ENCODE measurements at places on chromosomes 7 and 10.

DNA sequence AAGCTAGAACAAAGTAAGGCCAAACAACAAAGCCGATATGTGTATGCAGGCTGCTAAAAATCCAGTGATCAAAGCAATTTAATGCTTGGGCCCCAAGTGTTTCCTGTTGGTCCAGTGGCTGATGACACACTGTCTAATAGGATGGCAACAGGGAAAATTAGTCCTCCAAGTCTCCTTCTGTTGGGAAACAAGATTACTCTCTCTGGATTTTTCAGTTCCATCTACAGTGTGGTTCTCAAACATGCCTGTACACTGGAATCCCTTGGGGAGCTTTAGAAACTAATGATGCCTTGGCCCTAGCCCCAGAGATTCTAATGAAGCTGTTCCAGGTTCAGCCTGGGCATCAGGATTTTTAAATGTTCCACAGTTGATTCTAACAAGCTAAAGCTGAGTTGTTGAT is 198.7 kb downstream of the AHR start:
- DNase-seq = no peak

DNA sequence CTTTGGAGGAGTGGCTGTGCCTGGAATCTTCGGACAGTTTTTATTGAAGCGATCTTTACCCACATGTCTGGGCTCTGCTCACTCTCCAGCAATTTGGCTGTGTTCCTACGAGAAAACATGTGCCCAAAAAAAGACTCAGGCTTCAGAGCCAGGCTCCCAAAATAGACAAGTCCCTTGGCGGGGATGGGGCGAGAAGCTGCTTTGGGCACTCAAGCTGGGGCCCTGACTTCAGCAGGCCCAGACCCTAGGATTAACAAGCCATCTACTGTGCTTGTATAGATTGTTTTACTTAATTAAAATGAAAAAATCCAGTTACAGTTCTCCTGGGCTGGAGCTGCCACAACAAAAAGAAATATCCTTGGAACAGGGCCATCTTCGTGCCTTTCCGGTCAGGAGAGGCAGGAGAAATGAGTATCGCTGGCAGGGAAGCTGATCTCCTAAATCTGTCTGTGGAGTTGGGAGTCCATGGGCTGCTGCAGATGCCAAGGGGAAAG is 51.4 kb upstream of the PDCD4 start:
- no peak for DNase-seq

GRCh38 chr10:88154596-88155250 is 291.3 kb downstream of the PTEN start:
- DNase-seq = no peak

DNA sequence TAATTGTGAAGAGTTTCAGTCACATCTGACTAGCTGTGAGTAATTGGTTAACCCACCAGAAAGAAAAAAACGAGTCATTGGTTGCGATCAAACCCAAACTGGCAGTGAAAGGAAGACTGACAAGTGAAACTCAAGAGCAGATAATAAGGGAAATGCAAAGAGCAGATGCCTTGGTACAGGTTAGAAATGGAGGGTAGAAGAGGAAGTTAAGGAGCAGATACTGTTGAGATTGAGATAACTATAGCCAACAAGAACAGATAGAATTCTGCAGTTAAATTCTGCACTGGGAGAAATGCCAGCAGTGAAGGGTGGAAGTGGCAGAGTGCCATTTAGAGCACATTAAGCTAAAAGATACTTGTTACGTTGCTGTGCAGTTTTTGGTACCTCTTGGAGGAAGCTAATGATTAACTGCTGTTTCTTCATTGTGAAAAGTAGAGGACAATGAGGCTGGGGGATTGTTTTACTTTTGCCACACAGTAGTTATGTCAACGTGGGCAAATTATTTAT is 65.8 kb downstream of the CDK13 start:
- no peak for DNase-seq

GRCh38 chr7:142835487-142835886 is 19.4 kb upstream of the EPHB6 start:
- DNase-seq = no peak

DNA sequence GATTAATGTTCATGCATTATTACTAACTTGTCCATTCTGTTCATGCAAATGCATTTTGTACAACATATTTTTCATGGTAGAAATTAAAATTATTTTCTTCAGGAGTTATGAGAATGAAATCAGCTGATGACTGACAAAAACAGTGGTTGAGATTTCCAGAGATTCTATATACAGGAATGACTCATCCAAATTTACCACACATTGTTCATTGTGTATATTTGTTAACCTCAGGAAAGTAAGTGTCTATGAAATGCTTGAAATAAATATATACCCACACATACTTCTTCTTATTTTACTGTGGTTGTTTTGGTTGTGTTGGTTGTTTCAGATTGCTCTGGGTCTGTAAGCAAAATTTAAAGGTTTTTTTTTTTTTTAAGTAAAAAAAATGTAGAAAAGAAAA is 108.1 kb upstream of the SP8 start:
- no peak for DNase-seq

DNA sequence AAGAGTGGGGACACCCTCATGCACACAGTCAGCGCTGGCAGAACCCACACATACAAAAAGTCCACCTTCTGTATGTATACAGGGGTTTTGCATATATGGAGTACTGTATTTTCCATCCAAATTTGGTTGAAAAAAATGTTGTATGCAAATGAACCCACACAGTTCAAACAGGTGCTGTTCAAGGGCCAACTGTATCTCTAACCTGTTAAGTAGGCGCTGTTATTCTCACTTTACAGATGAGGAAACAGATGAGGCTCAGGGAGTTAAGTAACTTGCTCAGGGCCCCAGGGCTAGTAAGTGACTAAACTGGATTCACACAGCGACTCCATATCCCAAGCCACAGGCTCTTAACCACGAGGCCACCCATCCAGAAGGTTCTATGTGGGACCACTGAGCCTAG is 69.9 kb downstream of the C10orf105 start:
- no peak for DNase-seq

DNA sequence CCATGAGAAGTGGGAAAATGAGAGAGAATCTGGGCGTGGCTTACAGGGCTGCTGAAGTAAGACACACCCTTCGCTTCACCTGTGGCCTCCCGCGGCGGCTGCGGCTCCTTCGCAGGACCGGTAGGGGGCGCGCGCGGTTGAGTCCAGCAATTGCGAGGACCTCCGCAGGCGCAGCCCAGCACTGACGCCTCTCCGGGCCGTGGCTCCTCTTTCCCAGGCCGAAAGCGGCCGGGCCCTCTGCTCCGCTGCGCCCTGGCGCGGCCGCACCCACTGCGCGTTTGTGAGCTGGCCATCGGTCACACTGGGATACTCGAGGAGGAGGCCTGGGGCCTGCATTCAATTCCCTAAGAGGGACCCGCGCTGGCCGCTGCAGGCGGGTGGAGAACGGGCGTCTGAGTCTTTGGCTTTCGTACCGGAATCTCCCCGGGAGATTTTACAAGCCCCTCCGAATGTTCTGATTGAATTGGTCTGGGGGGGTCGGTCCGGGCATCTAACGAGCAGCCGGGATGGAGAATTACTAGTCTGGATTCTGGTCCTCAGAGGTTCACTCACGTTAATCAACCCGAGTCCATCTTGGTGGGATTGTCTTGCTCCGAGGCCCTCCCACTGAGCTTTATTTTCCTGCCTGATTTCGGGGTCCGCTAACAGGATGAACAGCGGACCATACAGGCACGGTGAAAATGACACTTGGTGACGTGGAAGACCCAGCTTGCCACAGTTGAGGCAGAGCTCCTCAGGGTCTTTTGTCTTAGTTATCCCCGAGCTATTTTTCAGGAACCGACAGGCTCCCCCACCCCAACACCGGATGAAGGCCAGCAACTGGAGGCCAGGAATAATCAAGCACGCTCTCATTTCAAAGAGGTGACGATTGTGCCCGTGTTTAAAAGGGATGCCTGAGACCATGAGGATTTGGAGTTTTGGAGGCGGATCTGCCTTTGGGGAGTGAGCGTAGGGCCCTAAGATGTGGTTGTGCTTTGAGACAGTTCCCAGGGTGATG is at the start of gene LRRD1:
Gene LRRD1, minus strand, starts transcription at position 215 of the 997 bp plus-strand sequence. CDS start 13,940 bp downstream, outside the sequence.
- peak; percentile 90 for DNase-seq

- no peak for DNase-seq
Measured at GRCh38 chr10:73554721-73555120, 36.4 kb downstream of the USP54 start.

DNA sequence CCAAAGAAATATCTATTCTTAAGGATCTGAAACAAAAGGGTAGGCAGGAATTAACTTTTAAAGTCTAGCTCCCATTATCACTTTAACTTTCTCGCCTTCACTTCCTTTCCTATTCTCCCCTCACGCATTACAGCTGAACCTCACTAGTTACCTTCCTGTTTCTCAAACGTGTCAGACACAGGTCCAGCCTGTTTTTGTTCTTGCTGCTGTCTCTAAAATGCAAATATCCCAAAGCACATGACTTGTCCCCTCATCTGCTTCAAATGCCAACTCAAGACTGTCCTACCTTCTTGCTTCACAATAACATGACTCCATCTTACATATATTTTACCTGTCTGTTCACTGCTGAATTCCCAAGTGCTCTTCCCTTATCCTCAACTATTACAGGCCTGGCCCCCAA is 17.6 kb downstream of the ZDHHC6 start:
- no peak for DNase-seq

GRCh38 chr7:134903073-134903790 is 83.1 kb upstream of the AGBL3 start:
- no peak for DNase-seq

DNA sequence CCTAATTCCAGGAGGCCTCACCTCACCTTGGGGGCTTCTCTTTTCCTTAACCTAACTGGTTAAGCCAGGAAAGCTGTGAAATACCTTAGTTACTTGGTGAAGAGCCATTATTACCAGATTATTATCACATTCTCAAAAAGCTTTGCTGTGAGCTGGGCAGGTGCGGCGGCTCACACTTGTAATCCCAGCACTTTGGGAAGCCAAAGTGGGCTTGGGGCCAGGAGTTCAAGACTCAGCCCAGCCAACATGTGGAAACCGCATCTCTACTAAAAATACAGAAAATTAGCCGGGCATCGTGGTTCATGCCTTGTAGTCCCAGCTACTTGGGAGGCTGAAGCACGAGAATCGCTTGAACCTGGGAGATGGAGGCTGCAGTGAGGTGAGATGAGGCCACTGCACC is 102.4 kb upstream of the KLF6 start:
- no peak for DNase-seq

GRCh38 chr10:673492-673891 is 16.0 kb downstream of the DIP2C start:
- no peak for DNase-seq

GRCh38 chr7:96426027-96426426 is 104.1 kb upstream of the SLC25A13 start:
- DNase-seq = no peak

DNA sequence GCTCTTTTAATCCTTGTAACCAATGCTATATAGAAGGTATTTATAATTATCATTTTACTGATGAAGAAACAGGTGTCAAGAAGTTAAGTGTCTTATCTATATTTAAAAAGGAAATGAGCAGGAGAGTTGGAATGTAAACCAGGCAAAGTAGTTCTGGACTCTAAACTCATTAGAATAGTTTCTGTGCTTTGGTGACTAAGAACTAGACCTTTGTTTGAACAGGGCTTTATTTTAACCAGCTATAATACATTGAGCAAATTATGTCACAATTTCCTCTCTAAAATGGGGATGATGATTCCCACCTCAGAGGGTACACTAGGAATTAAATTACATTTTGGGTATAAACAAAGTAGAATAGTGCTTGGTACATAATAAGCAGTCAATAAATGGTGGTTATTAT is 236.0 kb downstream of the MAGI2 start:
- DNase-seq = no peak

GRCh38 chr7:151857866-151858450 is 19.0 kb downstream of the PRKAG2 start:
- DNase-seq = no peak

- DNase-seq = no peak
Measured at GRCh38 chr7:128767475-128768110, 8.0 kb downstream of the OPN1SW start.

DNA sequence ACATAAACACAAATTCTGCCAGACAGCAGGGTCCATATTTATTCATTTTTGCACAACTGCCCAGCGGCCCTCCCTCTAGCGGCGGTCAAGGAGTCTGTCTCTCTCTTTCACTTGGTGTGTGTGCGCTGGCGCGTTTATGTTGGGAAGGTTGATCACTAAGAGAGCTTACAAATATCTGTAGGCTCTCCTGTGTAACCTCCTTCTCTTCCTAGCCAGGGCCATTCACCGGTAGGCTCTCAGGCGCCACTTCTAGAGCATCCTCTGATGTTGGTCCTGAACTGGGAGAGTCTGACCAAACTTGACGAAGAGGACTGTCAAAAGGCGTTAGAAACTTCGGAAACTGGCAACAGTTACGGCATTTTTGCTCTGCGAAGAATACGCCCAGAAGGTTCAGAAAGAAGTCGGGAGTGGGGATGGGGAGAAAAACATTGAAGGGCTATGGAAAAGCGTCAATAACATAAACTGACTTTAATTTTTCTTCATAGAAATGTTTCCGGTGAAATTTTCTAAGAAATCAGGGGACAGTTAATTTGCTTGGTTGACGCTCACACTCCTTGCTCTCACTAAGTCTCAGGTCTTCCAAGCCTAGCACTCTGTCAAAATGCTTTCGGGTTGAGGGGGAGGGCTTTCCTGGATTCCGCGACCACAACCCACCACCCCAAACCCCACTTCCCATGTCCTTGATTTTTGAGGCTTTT is 731.1 kb downstream of the ZWINT start:
- DNase-seq = no peak

DNA sequence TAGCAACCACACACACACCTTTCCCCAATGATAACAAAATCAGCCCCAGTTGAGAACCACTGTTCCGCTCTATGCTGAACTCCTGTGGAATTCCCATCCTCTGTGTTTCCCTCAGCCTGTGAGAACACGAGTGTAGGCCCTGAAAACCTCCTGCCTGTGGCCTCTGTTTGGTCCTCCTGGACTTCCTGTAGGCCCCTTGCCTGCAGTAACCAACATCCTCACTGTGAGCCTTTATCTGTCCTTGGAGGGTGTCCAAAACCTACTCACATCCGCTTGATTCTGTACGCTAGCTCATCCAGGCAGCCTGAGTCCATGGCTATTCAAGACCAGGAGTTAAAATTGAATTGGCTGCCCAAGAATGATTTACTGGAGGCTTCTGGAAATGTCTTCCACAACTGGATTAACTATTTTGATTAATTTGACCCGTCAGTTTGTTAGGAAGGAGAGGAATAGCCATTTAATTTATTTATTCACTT is 149.8 kb downstream of the AKR1D1 start:
- no peak for DNase-seq

DNA sequence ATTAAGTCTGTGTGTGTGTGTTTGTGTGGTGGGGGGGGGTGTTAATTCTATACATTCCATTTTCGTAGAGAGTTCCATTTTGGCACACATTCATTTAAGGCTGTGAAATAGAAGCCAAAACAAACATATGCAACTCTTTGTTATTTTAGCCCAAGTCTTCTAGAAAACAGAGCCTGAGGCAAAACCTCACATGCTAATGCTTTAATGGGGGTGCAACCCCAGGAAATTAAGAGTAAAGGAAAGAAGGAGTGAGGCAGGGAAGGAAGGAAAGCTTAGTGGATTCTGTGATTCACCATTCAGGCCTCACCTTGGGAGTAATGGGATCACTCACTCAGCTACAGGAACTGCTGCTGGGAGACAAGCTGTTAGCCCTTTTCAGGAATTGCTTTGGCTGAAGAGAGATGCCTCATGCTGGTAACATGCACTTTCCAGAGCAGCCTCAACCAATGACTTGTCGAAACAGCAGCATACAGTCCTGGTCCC is 73.0 kb upstream of the CTTNBP2 start:
- DNase-seq = no peak

GRCh38 chr7:39355664-39356063 is 210.5 kb upstream of the YAE1 start:
- DNase-seq = no peak

All from stimulated activated CD8-positive, alpha-beta memory T cell treated with anti-CD3 and anti-CD28 coated beads, Interleukin-15, amount 100 ng/mL, for 24 hours (primary cell).